ENCODE measurements at places on chromosomes 4 and X. TPM values are rescaled to one million over a fixed set of nuclear protein-coding genes. Genes with fewer than 3 reads are reported as not detected.
A peak's percentile ranks its signal among the peaks of the same experiment; 100 is the strongest.

ARR3 gene
- not detected for total RNA-seq

- DNase-seq: no peak
Measured at GRCh38 chr4:83011689-83012199, 1.1 kb upstream of the LIN54 start.

GRCh38 chr4:115128037-115128436 lies 14.6 kb upstream of the NDST4 start:
- no peak for DNase-seq

DNA sequence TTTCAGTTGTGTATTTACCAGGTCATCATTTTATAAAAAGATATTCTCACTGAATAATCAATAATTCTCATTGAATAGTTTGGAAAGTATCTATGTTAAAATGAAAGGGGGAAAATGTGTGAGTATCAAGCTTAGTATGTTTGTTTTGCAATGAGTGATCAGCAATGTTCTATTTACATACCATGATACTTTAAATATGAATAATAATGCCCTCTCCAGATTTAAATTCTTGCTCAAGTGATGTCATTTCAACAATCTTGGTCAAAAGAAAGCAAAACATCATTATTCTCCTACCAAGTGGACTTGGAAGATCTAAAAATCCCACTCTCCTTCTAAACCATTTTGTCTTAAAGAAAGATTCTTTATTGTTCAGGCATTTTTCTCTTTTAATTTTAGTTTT lies 42.1 kb upstream of the ANKRD50 start:
- DNase-seq: no peak

GRCh38 chrX:150769408-150769807 lies 76.2 kb downstream of the MTMR1 start:
- no peak for DNase-seq

GRCh38 chr4:172514801-172515200 lies 653.8 kb upstream of the GALNT7 start:
- DNase-seq: no peak

DNA sequence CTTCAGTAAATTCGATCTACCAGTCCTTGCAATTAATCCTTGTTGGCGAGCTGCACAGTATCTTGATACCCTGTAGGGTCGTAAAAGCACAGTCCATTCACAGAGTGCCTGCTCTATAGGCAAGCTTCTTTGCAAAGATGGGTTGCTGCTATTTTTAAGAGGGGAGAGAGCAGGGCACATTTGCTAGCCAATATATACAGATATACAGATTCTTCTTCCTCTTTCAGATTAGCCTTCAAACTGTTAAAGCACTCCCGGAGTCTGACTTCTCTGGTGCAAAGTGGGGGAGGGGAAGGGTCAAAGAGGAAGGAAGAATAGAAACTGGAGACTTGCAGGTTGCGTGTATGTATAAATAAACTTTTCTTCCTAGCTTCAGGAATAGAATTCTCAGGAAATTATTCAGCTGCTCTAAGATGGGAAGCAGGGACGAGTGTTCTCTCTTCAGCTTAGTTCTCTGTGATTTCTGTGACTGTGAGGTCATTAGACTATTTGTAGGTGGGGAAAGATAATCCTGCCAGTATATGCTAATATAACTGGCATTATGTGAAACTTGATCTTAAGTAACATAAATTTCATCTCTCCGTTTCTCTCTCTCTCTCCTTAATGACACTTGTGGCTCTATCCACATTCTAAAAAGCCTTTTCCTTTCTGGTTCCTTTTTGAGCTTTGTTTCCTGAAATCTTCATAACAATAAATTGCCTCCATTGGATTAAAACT lies at the start of gene CYSLTR1:
CYSLTR1 (minus strand) TSS at position 242 of the 717 bp plus-strand sequence. CDS start 53,865 bp downstream, outside the sequence.
- DNase-seq: peak; percentile 11
